Ureter (tissue), 1 donor: ENCODE measurements at places on chromosomes 13 and 19. TPM values are rescaled to one million over a fixed set of nuclear protein-coding genes. Genes with fewer than 3 reads are reported as not detected.

TJP3 gene
- total RNA-seq, result 59.7 TPM

S1PR4 gene
- 0.89 TPM for total RNA-seq

RAD23A gene
- total RNA-seq, result 96.5 TPM

CGB7 gene
- 3.2 TPM for total RNA-seq

FOXO1 gene
- 31.4 TPM for total RNA-seq

PSG3 gene
- not detected for total RNA-seq

ZGLP1 gene
- 6.3 TPM for total RNA-seq

FLT1 gene
- total RNA-seq, result 51.1 TPM

GTPBP3 gene
- total RNA-seq, result 30.3 TPM

FLT3 gene
- total RNA-seq, result 0.91 TPM

GPR12 gene
- 0.65 TPM for total RNA-seq

AMH gene
- total RNA-seq, result 1.3 TPM

DPF1 gene
- not detected for total RNA-seq

MTUS2 gene
- 5.1 TPM for total RNA-seq

CYP2A6 gene
- total RNA-seq, result not detected

ZNF90 gene
- 39.2 TPM for total RNA-seq

MTMR6 gene
- total RNA-seq, result 18.4 TPM
